ENCODE measurements at places on chromosomes 3 and 15. TPM values are rescaled to one million over a fixed set of nuclear protein-coding genes. Genes with fewer than 3 reads are reported as not detected.

MED12L gene
- 1.5 TPM for total RNA-seq

NR2E3 gene
- not detected for total RNA-seq

NCK1 gene
- 38.0 TPM for total RNA-seq

MLH1 gene
- 85.8 TPM for total RNA-seq

MGLL gene
- total RNA-seq: 0.41 TPM

DNA sequence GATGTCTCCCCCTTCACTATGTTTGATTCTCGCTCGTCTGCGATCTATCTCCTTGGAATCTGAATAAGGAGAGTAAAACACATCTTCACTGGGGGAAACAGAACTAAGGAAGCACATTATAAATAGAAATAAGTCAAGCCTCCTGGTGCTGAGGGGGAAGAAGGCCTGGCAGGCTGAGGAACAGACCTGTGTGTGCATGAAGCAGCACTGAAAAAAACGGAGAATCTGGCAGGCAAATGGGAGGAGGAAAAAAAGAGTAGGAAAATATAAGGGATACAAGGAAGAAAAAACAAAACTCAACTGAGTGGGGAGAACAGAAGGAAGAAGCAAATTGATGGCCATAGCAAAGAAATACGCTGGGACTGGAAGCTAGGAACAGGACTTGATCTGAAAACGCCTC, 25.7 kb downstream of the PARP16 start:
- no peak for DNase-seq

GRCh38 chr3:147958754-147959153, 549.6 kb downstream of the ZIC1 start:
- DNase-seq: no peak

DNA sequence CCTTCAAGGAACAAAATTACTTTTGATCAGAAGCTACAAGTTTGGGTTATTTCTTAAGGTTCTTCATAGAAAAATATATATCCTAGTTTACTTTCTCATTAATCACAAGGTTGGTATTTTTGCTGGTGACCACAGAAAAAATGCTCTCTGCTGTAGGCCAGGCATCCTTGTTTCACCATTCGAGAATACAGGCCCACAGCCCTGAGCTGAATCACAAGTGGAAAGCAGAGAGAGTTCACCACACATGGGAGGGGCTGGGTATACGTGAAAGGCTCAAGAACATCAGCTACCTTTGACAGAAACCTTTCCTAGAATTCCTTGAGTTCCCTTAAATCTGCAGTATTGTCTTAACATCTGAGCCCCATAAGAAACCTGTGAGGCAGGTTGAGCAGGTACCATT, 23.2 kb downstream of the CPEB1 start:
- DNase-seq: no peak

- no peak for DNase-seq
Measured at GRCh38 chr3:130490241-130490640, 26.7 kb upstream of the COL6A6 start.

DNA sequence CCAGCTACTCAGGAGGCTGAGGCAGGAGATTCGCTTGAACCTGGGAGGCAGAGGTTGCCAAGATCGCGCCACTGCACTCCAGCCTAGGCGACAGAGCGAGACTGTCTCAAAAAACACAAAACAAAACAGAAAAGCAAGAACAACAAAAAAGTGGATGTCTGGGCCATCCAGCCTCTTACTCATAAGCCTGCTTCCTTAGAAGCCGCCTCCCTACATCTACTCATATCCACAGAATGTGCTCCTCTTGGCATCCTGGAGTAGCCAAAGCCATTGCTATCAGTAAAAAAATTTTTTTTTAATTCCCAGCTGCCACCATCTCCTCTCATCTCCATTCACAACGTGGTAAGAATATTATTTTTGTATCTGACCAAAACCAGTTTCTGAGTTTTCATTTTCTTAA, 10.8 kb downstream of the ZSCAN2 start:
- no peak for DNase-seq

All from activated CD4-positive, alpha-beta memory T cell treated with anti-CD3 and anti-CD28 coated beads for 36 hours (primary cell).